ENCODE measurements at places on chromosomes 3 and 15. TPM values are rescaled to one million over a fixed set of nuclear protein-coding genes. Genes with fewer than 3 reads are reported as not detected.
A peak's percentile ranks its signal among the peaks of the same experiment; 100 is the strongest.

Gene ALDH1A2
- total RNA-seq: 5.3 TPM

DNA sequence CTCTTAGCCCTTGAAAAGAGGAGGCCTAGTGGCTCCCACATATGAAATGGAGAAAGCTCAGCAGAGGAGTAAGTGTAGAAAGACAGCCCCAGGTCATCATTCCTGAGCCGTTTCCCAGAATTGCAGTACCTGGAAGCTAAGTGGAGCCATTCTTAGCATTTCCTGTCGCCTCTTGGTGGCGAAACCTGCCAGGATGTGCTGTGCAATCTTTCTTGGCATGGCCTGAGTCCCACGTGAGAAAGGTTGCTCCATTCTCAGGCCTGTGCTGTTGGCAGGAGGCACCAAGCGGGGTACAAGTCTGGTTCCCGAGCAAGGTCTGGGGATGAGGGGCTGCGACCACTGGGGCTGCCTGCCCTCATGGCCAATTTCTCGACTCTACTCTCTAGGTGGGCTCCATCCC is 207.2 kb upstream of the TPM1 start:
- no peak overlapping the region for H3K27ac ChIP-seq
- DNase-seq: peak; percentile 16
- peaks cover 10% of the 10 kb centered on the region for H3K4me1 ChIP-seq

Gene PML
- 42.1 TPM for total RNA-seq

Gene MOBP
- total RNA-seq: not detected
